Gastrocnemius medialis (tissue), 4 donors: ENCODE measurements at places on chromosomes 7 and 10. TPM values are rescaled to one million over a fixed set of nuclear protein-coding genes. Genes with fewer than 3 reads are reported as not detected.

Gene COL28A1
- total RNA-seq = 15.2 TPM

- no peak overlapping the region for H3K27ac ChIP-seq
- no peaks in the 10 kb centered on the region for H3K36me3 ChIP-seq
- no peak for DNase-seq
- H3K4me1 ChIP-seq = no peaks in the 10 kb centered on the region
Measured at GRCh38 chr10:102410429-102411073, 8.0 kb downstream of the PSD start.

Gene HOXA9
- total RNA-seq = 20.0 TPM

DNA sequence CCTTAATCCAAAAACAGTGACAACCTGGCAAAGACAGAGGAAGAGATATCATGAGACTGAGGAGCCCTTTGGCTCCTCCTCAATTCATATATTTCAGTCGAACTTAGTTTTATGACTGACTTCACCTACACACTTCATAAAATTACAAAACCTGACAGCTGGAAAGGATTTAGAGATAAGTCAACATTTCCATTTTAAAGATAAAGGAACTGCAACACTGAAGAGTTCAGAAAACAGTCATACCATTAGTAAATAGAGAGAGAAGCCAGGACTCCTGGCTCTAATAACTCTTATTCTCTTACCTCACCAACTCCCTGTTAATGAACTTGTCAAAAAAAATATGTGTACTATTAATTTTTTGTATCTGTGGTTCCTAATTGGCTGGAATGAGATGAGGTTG, 141.0 kb upstream of the COL1A2 start:
- no peak overlapping the region for H3K27ac ChIP-seq
- no peak for DNase-seq
- H3K4me1 ChIP-seq = no peaks in the 10 kb centered on the region
- H3K4me3 ChIP-seq = no peak overlapping the region

Gene CCDC172
- not detected for total RNA-seq

Gene LIPK
- not detected for total RNA-seq

DNA sequence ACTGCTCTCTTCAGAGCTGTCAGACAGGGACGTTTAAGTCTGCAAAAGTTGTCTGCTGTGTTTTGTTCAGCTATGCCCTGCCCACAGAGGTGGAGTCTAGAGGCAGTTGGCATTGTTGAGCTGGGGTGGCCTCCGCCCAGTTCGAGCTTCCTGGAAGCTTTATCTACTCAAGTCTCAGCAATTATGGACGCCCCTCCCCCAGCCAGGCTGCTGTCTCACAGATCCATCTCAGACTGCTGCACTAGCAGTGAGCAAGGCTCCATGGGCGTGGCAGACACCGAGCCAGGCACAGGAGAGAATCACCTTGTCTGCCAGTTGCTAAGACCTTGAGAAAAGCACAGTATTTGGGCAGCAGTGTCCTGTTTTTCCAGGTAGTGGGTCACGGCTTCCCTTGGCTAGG, 98.1 kb downstream of the SDHAF3 start:
- no peak for DNase-seq
- H3K4me1 ChIP-seq = no peaks in the 10 kb centered on the region
- H3K27me3 ChIP-seq = no peaks in the 10 kb centered on the region
- no peak overlapping the region for H3K4me3 ChIP-seq
- no peaks in the 10 kb centered on the region for H3K36me3 ChIP-seq
- H3K27ac ChIP-seq = no peak overlapping the region
